Testis (tissue), 5 donors: ENCODE measurements at places on chromosomes 2 and 18. TPM values are rescaled to one million over a fixed set of nuclear protein-coding genes. Genes with fewer than 3 reads are reported as not detected.

GRCh38 chr2:55524884-55525437, 5.4 kb downstream of the CFAP36 start:
- no peak for DNase-seq

GRCh38 chr18:78156466-78156865, 823.2 kb upstream of the SALL3 start:
- DNase-seq: no peak

GRCh38 chr2:74334931-74335333, 8.3 kb downstream of the SLC4A5 start:
- DNase-seq: peak; percentile 82

GRCh38 chr18:46480226-46480625, 176.8 kb downstream of the LOXHD1 start:
- DNase-seq: no peak

DNA sequence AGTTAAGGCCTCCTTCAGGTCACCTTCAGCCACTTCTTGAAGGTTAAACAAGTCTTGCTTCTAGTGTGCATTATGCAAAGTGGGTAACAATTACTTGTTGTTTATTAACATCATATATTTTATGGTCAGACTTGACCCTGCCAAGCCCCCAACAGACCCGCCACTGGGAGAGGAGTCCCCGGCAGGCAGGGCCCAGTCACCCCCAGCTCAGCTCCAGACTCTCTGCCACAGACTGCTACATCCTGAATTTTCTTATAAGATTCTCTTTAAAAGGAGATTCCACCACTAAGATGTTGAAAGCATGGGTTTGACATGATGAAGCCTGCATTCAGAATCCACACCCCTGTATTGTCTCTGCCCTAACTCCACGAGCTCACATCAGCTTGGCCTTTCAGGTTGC, 174.3 kb upstream of the ARL4C start:
- no peak for DNase-seq

GRCh38 chr18:22275706-22276333, 106.4 kb downstream of the GATA6 start:
- no peak for DNase-seq

DNA sequence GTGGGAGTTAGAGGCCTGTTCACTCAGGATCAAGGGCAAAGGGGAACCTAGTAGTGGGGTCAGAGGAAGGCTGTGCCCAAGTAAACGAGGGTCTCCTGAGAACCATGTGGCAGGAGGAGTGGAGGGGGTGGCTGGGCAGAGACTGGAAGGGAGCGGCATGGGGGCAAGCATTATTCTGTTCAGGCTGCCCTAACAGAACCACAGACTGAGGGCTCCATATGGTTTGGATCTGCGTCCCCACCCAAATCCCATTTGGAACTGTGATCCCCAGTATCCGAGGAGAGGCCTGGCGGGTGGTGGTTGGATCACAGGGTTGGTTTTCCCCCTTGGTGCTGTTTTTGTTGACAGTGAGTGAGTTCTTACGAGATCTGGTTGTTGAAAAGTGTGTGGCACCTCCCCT, 287.0 kb downstream of the PHLPP1 start:
- peak; percentile 6 for DNase-seq

GRCh38 chr18:36499938-36500337, 202.4 kb downstream of the FHOD3 start:
- DNase-seq: no peak

DNA sequence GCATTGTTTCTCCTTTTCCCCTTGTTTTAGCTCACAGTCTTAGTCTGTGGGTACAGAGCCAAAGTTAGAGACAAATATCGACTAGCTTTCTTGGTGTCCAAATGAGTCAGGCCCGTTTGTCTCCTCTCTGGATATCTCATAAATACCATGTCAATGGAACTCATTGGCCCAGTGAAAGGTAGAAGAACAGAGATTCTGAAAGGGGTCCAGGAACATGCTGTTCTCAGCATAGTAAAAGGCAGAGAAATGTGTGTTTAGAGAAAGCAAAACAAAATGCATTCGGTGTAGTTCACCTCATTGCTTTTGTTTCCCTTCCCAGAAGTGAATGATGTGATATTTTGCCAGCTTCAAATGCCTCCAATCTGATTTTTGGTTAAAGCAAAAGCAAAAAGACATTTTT, 238.6 kb upstream of the SLC8A1 start:
- peak; percentile 16 for DNase-seq

DNA sequence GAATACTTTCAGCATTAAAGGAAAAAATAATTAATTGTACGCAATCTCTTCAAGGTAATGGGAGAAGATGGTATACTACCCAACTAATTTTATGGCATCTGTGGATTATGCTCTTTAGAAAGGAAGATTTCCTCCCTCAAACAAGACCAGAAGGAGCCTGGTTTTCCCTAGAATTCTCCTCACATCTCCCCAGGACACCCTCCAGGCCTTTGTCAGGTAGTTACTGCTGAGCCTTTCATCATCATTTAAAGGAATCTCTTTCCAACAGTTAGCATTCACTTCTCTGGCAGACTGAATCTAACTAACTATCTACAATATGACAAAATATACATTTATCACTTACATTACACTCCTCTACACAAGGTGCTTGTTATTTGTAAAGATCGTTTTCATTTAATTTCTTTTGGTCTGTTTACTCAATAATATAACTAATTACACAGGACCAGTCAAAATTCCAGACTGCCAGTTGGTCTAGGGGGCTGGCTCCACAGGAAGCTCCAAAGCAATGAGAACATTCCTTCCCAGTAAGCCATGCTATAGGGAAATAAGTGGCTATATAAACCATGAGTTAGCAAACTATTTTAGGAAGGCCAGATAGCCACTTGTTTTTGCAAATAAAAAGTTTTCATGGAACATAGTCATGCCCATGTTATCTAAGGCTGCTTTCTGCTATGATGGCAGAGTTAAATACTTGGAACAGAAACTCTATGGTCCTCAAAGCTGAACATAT, 19.1 kb downstream of the ZNF24 start:
- no peak for DNase-seq

- DNase-seq: no peak
Observed at GRCh38 chr18:59540780-59541179, 156.4 kb downstream of the CCBE1 start.

DNA sequence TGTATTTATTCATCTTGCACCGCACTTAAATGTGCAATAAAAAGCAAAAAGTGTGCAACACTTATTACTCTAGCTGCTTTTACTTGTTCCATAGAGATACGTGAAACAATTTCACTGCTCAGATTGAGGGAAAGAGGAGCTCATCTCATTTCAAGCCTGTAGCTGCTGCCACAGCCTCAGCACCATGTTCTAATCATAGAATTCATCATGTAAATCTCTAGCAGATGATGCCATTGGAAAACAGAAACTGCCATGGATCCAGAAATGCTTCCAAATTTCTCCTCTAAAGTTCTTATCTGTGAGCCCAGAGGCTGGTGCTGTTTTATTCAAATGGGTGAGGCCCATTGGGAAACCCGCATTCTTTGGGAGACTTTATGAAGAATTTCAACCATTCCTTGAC, 2.0 kb downstream of the CDC42EP3 start:
- no peak for DNase-seq

GRCh38 chr2:239149501-239149900, 251.3 kb downstream of the HDAC4 start:
- peak; percentile 7 for DNase-seq

GRCh38 chr2:233051241-233052149, 8.6 kb upstream of the INPP5D start:
- DNase-seq: no peak

DNA sequence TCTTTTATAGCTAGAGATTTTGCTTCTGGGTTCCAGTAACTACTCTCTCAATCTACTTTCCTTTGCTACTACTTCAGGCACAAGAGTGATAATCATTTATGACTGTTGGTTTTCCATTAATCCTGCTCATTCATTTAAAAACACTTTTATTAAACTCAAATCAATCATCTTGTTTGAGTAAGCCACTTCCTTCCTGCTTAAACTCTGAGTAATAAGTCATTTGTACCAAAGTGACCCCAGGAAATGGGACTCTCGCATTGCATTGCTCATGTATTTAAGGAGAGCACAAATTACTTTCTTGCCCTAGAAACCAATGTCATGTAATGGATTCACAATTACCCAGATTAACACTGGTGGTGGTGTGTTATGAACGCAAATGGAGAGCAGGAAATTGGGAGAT, 270.7 kb upstream of the HNMT start:
- no peak for DNase-seq

DNA sequence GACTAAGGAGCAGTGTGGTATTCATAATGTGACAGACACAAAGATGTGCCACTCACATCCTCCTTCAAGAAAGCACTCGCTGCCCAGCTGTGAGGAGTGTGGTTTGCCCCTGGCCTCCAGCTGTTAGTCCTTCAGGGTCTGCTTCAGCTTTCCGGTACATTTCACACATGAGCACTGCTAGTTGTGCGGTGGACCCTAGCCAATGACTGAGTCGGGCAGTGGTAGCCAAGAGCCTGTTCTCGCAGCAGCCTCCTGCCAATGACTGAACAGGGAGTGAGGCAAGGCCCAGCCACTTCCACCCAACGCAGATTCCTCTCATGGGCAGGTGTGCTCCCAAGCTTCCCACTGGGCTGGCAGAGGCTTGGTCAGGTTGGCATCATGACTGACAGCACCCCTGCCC, 254.3 kb downstream of the RBM43 start:
- DNase-seq: no peak

- no peak for DNase-seq
Observed at GRCh38 chr2:59463426-59463825, 1090.0 kb downstream of the BCL11A start.

DNA sequence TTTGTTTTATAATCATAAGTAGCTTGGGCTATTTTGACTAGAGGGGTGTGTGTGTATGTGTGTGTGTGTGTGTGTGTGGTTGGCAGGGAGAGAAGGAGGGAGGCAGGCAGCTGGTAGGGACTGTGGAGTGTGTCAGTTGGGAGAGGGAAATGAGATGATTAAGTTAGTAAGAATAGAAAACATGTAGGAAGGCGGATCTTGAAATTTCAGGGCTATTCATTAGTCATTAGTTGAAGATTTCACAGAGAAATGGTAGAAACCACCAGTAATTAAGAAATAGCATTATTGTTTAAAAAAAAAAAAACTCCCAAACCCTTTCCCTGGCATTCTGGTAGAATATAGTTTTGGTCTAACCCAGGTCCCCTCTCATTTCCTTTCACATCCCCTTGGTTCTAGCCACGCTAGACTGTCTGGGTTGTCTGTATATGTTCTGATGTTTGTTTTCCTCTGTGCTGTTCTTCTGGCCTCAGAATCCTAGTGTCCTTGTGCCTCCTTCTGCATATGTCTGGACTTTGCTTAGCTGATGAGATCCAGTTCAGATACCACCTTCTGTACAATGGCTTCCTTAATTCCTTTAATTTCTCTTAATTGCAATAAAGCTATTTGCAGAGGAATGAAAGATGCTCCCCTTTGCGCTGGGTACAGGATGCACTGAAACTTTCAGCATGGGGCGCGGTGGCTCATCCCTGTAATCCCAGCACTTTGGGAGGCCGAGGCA, 161.6 kb downstream of the NEDD4L start:
- DNase-seq: no peak

- DNase-seq: no peak
Observed at GRCh38 chr2:101815739-101816391, 118.4 kb downstream of the MAP4K4 start.

- peak; percentile 30 for DNase-seq
Observed at GRCh38 chr2:136116151-136116812, 1.7 kb downstream of the CXCR4 start.

- no peak for DNase-seq
Observed at GRCh38 chr2:79453918-79454317, 58.9 kb upstream of the CTNNA2 start.

GRCh38 chr18:26655525-26656430, 107.4 kb upstream of the KCTD1 start:
- DNase-seq: peak; percentile 70

GRCh38 chr2:60872510-60872928, 8.9 kb upstream of the REL start:
- no peak for DNase-seq

DNA sequence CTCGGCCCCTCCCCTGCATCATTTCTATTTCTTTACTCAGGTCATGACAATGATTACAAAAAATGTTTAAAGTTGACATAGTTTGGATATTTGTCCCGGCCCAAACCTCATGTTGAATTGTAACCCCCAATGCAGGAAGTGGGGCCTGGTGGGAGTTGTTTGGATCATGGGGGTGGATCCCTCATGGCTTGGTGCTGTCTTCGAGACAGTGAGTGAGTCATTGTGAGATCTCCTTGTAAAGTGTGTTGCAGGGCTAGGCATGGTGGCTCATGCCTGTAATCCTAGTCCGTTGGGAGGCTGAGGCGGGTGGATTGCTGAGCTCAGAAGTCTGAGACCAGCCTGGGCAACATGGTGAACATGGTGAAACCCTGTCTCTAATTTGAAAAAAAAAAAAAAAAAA, 9.2 kb upstream of the MAP4K4 start:
- DNase-seq: no peak

- no peak for DNase-seq
Observed at GRCh38 chr2:71458413-71459083, 5.2 kb downstream of the DYSF start.

GRCh38 chr18:51170664-51171063, 26.8 kb downstream of the MEX3C start:
- no peak for DNase-seq

GRCh38 chr2:98020516-98020915, 24.8 kb upstream of the TMEM131 start:
- DNase-seq: no peak

DNA sequence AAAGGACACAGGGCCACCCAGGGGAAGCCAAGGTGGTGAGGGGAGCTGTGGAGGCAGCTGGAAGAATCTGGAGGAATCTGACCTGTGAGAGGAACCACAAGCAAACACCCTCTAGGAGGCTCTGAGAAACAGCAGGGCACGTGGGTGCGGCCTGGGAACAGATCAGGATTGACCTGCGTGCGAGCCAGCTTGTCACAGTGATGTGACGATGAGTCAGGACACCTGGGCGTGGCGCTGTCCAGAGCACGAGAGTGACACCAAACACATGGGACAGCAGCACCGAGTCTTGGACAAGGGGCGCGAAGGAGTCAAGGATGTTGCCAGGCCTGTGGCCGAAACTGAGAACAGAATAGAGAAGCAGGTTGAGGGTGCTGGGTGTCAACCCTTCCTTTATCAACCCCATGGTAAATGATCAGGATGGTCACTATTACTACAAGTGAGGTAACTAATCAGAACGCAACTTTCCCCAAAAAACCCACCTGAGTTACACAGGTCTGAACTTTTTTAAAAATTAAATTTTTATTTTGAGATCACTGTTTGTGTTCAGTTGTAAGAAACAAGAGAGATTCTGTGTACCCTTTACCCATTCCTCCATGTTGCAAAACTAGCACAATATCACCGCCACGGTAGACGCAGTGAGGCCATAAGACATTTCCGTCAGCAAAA, 637 bp upstream of the SFT2D3 start:
- peak; percentile 80 for DNase-seq

GALNT14 gene
- 31.5 TPM for total RNA-seq

LYPD1 gene
- total RNA-seq: 1.3 TPM

DAW1 gene
- 31.2 TPM for total RNA-seq

PROM2 gene
- total RNA-seq: 2.4 TPM

CD207 gene
- 0.19 TPM for total RNA-seq

SS18 gene
- 242 TPM for total RNA-seq

UGT1A4 gene
- total RNA-seq: not detected

SULT6B1 gene
- total RNA-seq: 0.31 TPM

CDK15 gene
- 6.3 TPM for total RNA-seq

ZDBF2 gene
- 18.1 TPM for total RNA-seq

AGXT gene
- not detected for total RNA-seq

STAT4 gene
- 23.0 TPM for total RNA-seq

MLPH gene
- 6.5 TPM for total RNA-seq
